ENCODE measurements at places on chromosomes 12 and 14.
A peak's percentile ranks its signal among the peaks of the same experiment; 100 is the strongest.

DNA sequence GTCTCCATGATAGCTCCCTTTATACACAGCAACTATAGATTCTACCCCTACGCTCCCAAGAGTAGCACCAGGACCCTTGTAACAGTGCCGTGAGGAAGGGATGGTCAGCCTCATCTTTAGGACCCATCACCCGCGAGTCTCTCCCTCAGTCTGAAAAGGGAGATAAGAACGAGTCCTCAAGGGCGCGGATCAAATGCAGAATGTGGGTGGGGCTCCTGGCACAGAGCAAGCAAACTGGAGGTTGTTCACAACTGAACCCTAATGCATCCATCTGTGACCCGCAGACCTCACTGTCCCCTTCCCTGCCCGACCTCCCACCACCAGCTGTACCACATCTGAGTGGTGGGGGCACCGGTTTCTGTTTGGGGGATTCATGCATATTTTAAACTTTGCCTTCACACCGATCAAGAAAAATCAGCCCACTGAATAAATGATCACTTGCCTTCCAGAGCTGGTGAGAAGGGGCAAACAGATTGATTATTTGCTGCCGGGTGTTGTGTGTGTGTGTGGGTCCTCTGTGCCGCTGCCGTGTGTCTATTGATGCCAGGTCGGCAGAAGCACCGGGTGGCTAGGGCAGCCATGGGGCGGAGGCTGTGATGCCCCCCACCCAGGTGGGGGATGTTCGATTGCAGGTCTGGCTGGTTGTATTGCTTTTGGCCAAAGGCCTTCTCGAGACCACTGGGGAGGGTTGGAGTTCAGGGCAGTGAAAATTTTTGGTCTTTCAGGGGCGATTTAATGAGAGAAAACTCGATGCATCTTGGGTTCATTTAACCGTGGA lies 35.7 kb upstream of the BEGAIN start:
- no peak for DNase-seq

DNA sequence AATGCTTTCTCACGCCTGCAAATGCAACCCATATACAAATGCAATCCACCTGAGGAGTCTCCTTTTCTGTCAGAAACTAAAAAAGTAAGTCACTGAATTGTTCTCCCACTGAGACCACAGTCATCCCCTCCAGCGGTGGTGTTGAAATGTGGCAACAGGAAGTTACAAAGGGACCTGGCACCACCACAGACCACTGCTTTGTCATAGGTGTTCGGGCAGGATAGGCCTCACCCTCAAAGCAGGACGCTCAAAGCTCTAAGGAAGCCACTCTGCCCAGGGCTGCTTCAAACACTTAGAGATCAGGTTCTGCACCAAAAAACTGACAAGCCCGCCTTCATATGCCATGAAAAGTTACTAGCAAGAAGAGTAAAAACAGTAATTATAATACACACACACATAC lies 11.3 kb downstream of the PHLDA1 start:
- peak; percentile 75 for DNase-seq

- DNase-seq: peak; percentile 30
Observed at GRCh38 chr12:108694812-108695278, 36.5 kb downstream of the CORO1C start.

DNA sequence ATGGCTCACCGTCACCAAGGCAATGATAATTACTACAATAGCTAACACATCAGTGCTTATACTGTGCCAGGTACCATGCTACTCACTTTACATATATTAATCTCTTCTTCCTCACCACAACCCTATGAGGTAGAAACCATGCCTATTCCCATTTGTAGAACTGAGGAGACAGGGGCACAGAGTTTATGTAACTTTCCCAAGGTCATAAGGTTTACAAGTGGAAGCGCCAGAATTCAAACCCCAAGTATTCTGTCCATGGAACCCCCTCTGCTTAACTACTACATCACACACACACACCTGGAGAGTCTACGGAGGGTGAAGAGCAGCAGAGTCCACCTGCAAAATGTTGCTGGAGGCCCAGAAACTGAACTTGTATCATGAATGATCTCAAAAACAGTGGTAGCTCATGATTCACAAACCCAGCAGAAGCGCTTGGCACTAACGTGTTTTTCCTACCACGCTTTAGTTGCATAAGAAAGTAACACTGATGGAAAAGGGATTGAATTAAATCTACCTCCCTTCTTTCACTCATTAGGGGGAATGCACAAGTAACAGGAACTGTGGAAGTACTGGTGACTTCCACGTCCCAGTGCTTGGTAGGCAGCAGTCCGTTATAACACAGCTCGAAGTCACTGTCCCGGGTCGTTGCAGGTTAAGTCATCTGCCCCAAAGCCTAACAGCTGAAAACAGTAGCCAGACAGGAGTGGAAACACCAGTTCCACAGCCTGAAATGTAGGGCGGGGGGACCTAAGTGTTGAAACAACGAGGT lies 2.0 kb downstream of the ITPR2 start:
- no peak for DNase-seq

- no peak for DNase-seq
Observed at GRCh38 chr14:88202286-88202685, 120.8 kb downstream of the KCNK10 start.

DNA sequence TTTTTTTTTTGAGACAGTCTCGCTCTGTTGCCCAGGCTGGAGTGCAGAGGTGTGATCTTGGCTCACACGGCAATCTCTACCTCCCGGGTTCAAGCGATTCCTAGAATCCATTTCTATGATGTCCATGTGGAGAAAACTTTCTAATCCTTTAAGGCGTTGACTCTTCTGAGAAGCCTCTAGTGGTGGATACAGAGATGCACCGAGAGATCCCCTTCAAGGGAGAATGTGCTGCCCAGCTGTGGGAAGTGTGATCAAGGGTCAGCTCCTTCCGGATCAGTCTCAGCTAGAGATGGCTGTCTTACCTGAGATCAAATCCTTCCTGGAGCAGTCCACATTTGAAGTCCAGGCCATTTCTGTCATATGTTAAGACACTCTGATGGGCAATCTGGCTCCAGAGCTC lies 92.7 kb upstream of the HECTD1 start:
- DNase-seq: no peak

DNA sequence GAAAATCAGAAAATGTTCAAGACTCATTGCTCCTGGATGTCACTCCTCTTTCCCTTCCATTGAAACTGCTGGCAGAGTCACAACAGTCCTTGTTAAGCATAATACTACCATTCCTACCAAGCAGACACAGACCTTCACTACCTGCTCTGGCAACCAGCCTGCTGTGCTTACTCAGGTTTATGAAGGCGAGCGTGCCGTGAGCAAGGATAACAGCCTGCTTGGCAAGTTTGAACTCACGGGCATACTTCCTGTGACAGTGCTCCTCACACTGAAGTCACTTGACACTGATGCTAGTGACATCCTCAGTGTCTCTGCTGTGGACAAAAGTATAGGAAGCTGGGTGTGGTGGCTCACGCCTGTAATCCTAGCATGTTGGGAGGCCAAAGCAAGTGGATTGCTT lies 15.7 kb upstream of the PHETA1 start:
- no peak for DNase-seq

- no peak for DNase-seq
Observed at GRCh38 chr14:32244404-32244803, 41.3 kb upstream of the RNU6-8 start.

- no peak for DNase-seq
Observed at GRCh38 chr12:22325218-22325617, 9.3 kb downstream of the ST8SIA1 start.

DNA sequence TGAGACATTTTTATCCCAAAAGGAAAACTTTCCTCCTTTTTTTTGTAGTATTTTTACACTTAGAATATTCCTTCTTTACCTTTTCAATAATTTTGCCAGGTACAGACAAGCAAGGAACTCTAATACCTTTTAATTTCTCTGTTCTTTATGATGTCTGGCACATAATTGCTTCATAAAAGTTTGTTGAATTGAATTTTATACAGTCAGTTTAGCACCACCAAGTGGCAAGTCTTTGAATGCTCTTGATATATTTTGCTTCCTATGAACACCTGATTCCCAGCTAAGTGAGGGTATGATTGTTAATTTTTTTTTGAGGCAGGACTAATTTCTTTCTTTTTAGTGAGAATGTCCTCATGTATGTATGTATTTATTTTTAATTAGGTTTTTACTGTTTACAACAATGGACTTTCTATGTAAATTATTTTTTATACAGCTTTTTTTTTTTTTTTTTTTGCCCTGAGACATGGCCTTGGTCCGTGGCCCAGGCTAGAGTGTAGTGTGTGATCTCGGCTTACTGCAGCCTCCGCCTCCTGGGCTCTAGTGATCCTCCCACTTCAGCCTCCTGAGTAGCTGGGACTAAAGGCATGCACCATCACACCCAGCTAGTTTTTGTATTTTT lies 6.9 kb downstream of the TBC1D15 start:
- no peak for DNase-seq

DNA sequence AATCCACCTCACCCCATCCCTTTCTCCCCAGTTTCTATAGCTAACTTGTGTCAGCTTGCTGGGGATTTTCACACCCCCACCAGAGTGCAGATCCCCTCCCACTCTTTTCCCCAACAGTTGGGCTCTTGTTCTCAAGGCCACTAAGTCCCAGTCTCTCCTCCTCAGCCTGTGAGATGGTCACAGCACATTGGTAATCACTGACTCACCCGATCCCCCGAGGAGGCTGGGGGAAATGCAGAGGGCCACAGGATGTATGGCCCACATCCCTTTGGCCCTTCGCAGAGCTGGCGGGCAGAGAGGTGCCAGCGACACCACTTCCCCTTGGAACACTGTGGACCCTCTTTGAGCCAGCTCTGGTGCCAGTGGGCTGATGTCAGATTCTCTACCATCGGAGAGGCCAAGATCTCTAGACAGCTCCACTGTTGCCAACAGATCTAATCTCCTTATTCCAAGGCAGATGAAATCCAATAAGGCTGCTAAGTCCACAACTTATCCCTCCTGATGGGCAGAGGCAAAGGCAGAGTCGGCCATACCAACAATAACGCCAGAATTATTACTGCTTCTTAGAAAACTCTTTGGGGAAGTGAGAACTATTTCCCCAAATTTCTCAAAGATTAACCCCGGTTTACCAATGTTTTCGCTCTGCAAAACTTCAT lies 1.6 kb downstream of the FMNL3 start:
- no peak for DNase-seq

- no peak for DNase-seq
Observed at GRCh38 chr12:77685901-77686300, 144.8 kb upstream of the NAV3 start.

- no peak for DNase-seq
Observed at GRCh38 chr14:103223818-103224352, 100.6 kb downstream of the TNFAIP2 start.

- DNase-seq: no peak
Observed at GRCh38 chr12:4441355-4442335, 4.0 kb downstream of the FGF6 start.

- DNase-seq: no peak
Observed at GRCh38 chr14:64502887-64503433, 678 bp downstream of the ZBTB25 start.

GRCh38 chr14:49972131-49972671 lies 79.3 kb downstream of the ARF6 start:
- no peak for DNase-seq

GRCh38 chr12:99281277-99281676 lies 366.3 kb upstream of the GARIN6 start:
- DNase-seq: no peak

DNA sequence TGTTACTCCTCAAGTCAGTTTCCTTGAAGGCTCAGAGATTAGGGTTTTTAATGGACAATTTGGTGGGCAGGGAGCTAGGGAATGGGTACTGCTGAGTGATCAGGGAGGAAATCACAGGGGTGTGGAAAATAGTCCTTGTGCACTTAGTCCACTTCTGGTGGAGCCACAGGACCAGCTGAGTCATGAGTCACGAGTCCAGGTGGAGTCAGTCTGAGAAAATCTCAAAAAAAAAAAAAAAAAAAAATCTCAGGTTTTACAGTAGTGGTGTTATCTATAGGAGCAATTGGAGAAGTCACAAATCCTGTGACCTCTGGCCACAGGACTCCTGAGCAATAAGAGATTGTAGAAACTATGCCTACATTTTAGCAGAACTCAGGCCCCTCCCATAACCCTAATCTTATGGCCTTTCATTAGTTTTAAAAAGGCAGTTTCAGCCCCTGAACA lies 28.2 kb upstream of the AMN1 start:
- DNase-seq: no peak

DNA sequence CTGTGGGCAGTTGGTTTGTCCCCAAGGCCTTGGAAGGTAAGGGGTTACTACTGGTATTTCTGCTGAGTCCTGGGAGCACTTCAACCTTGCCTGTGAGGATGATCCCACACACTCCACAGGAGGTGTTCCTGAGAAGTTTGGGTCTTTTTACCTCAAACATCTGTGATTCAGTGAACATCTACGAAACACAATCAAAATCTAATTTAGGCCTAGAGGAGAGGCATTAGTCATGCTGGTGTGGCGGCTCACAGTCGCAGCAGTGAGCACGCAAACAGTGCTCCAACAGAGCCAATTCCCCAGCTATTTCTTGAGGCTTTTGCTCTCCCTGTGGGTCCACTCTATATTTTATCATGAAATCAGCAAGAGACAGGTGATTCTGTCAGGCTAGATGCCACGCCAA lies 107.6 kb downstream of the APAF1 start:
- DNase-seq: no peak

- DNase-seq: no peak
Observed at GRCh38 chr12:110561471-110562201, 21.5 kb downstream of the PPTC7 start.

DNA sequence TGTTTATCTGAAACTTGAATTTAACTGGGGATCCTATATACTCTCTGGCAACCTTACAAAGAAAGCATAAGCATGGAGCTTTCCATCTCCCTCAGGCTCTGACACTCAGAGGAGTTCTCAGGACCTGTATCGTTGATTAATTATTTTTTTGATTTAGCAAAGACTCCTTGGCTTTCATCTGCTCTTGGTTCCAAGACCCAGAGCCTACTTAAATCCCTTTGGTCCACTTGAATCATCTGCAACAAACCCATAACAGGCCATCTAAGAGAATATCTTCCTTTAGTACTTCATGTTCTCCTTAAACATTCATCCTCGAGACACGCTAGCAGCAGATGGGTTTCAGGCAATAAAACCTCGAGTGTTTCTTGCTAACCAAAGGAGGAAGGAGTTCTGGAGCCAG lies 85.4 kb downstream of the ZFP36L1 start:
- no peak for DNase-seq

DNA sequence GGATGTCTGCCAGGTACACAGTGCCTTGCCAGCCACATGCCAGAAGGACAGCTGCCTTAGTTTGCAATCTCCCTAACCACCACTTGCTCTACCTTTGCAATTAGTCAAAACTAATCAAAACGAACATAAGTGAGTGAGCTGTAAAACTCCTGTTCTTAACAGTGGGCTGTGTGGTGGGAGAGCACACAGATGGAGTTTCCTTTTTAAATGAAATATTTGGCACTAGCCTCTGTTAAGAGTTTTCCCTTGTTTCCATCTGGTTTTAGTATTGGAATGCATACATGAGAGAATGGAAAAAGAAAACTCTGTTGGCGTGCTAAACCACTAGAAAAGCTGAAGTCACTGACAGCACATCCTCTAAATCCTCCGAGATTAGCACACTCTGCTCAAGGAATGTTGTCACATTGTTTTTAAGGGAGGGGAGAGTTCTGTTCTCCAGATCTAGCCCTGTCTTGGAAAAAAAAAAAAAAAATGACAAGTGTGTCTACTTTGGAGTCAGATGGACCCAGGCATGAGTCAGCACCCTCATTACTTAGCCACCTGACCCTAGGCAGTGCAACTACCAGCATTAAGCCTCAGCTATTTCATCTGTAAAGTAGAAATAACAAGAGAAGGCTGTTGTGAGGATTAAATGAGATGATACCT lies 83.9 kb downstream of the STXBP6 start:
- no peak for DNase-seq

Measured in activated T-cell treated with anti-CD3 and anti-CD28 coated beads for 48 hours (primary cell).